ENCODE measurements at places on chromosomes 3 and 15.

- no peak for DNase-seq
These were observed 15.9 kb upstream of the STAB1 start for GRCh38 chr3:52479037-52479876.

DNA sequence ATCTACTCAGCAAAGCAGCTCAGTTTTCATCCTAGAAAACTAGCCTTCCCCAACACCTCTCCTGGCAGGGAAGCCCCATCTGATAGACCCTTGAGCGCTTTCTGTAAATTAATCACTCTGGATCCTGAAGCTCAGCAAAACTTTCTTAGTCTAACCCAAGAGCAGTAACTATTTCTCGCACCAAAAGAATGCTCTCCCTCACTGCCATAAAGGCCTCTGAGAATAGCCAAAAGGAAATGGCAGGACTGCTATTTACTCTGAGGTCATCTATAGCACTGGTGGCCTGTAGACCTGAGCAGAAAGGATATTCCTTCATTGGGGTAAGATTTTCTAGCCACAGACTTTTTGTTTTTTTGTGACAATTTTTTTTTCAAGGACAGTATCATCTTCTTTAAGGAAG, 345.8 kb upstream of the ADAMTS9 start:
- DNase-seq, result no peak

DNA sequence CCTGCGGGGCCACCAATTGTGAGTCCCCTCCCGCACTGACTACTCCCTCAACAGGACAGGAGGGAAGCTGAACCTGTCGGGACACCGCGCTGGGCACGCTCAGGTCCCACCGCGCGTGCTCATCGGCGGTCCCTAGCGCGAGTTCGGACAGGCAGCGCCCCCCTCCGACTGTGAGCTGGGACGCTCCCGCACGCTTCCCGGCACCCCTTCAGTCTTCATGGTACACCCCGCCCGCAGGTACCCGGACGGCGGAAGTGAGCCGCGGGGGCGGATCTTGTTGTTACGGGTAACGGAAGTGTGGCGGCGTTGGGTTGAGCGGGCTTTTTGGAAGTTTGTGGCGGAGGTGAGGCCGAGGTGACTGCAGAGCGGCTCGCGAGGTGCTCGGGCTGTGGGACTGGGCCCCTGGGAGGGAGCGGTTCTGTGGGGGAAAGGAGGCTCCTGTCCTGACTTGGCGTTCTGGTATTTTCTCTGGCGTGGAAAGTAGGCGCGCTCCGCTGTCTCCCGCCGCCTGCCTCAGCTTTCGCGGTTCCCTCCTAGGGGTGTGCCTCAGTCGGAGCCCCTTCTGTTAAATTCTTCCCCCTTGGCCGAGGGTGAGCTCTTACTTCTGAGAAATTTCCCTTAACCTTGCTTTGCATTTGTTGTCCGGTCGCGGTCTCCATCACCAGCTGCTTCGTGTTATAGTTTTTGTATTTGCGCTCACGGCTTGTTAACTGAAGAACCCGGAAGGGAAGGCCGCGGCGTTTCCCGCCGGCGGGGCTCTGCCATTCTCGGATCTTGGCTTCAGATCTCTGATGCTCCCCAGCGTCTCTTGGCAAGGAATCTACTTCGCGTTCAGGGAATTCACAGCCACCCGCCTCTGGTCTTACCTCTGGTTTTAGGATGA, at the start of gene FANCI:
FANCI (plus strand) TSS at position 289 of the 883 bp plus-strand sequence. CDS start 3,669 bp downstream, outside the sequence.
- peak; percentile 93 for DNase-seq

GRCh38 chr3:98010194-98010882, 24.8 kb downstream of the GABRR3 start:
- no peak for DNase-seq

DNA sequence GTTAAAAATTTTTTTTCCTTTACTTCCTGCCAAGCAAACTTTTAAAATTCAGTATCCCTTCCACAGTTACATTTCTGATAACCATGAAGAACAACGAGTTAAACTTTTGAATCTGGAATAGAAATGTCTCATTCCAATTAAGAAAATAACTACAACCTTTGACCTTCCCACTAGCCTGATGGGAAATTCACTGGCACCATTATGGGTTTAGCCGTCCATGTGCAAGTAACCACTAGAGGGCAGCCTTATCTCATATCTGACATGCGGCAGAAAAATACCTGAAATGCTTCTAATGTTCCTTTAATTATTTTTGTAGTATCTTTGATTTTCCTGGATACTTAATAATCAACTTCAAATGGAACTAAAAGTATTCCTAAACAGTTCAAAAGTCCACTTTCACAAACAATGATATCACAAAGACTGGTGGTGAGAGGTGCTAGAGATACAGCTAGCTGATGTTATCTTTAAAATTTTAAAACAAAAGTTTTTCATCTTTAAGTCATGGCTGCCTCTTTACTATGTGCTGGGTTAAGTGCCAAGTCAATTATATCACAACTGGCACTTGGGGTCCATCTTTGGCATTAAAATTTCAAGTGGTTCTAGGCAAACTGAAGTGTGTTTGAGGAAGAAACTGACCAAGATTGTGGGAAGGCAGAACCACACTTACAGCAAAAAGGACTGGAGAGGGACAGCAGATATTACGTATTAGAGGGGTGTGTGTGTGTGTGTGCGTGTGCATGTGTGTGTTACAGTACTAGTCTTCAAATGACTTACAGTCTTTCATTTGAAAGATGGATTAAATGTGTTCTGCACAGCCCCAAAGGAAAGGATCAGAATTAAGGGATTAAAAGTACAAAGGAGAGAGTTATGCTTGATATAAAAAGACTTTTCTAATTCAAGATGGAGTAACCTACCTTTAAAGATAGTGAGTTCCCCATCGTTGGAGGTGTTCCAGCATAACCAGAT, 107.1 kb upstream of the ICE2 start:
- peak; percentile 78 for DNase-seq

DNA sequence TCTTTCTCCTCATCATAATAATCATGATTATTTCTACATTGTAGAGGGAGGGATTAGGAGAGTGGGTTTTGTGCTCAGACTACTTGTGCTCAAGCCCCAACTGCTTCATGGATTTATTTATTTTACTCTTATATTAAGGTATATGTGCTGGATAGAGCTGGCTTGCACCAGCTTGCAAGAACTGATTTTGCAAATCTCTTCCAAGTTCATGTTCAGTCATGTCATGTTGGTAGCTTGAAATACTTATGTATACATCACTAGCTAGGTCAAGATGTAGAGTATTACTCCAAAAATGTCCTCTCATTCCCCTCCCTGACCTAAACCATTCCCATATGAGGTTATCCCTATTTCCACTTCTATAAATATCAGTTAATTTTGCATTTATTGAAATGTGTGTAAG, 293.9 kb upstream of the RBMS3 start:
- no peak for DNase-seq

- DNase-seq, result peak; percentile 36
These were observed 228.9 kb upstream of the FEZF2 start for GRCh38 chr3:62602129-62602770.

GRCh38 chr3:100777271-100777670, 68.0 kb downstream of the TFG start:
- no peak for DNase-seq

DNA sequence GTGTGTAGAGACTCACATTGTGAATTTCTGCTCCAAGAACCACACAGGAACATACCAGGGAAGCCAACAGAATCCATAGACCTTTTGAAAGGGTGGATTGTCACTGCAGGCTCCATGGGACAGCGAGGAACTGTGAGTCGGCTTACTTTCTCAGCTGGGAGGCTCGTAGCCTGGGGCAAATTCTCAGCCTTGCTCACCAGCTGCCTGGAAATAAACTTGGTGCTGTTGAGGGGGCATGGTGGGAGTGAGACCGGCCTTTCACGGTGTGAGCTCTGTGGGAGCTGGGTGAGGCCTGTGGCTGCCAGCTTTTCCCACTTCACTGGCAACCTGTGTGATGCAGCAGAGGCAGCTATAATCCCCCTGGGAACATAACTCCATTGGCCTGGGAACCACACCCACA, 146.6 kb upstream of the P2RY1 start:
- DNase-seq, result no peak

- no peak for DNase-seq
These were observed 20.5 kb upstream of the SELENOT start for GRCh38 chr3:150582620-150583019.

GRCh38 chr3:177257006-177257405, 59.7 kb upstream of the TBL1XR1 start:
- DNase-seq, result no peak

GRCh38 chr3:43970351-43970750, 271.3 kb upstream of the TOPAZ1 start:
- DNase-seq, result no peak

DNA sequence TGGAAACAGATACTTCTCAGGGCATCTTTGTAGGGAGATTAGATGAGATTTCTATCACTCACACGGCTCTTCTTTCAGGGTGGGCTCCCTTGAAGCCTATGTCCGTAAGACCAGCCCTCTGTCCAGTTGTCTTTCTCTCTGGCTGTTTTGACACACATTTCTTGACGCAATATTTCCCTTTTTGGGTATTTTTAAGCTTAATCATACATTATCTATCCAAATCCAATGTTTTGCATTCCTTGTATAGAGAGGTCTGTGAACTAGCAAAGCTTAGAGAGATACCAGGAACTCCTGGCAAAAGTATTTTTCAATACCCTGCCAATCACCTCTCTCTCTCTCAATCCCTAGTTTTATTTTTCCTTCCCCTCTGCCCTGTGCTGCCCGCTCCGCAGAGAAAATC, 79.3 kb downstream of the EOMES start:
- no peak for DNase-seq

DNA sequence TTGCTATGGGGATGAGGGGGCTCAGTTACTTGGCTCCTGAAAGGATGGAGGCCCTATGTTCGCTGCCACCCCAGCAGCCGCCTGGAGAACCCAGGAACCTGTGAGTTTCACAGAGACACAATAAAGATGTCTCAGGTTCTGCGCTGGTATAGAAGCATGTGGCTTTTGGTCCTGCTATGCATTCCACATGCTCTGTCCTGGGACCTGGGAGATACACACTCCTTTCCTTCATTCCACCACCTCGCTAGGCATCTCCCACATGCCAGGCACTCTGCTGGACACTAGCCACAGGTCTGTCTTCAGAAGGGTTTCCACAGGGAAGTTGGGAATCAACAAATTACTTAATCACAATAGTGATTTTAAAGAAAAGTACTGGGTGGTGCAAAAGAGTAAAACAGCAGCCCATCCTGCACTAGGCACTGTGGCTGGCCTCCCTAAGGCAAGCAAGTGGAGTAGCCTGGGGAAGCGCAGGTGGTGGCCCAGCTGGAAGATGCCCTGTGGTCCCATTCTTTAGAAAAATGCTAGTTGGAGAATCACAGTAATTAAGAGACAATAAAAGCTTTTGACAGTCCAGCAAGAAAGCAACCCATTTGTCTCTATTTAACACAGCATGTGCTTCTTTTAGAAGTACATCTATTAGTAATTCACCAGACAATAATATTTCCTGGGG, 408.9 kb upstream of the WNT5A start:
- DNase-seq, result no peak

- DNase-seq, result no peak
These were observed 661.6 kb upstream of the CBLB start for GRCh38 chr3:106530367-106530766.

- DNase-seq, result no peak
These were observed 56.6 kb upstream of the SLC25A26 start for GRCh38 chr3:66164155-66164554.

GRCh38 chr15:99324082-99324620, 72.9 kb downstream of the LRRC28 start:
- no peak for DNase-seq

DNA sequence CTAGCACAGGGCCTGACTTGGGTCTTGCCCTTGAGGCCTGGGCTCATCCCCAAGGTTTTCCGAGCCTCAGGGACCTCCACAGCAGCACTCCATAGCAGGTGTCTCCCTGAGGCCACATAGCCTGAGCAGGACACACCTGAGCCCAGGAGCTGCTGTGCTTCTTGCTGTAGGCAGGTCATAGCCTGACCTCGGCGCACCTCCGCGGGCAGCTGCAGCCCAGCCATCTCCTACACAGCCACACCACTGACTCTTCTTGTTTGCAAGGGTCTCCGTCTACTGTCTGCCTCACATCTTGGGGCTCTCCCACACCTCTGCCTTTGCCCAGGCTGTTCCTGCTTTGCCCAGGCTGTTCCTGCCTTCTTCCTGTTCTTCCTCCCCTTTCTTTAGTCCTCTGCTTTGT, 224.8 kb downstream of the SLCO3A1 start:
- no peak for DNase-seq

Measured in cerebellar cortex (tissue), 1 donor.